ENCODE measurements at places on chromosomes 3 and 15.

DNA sequence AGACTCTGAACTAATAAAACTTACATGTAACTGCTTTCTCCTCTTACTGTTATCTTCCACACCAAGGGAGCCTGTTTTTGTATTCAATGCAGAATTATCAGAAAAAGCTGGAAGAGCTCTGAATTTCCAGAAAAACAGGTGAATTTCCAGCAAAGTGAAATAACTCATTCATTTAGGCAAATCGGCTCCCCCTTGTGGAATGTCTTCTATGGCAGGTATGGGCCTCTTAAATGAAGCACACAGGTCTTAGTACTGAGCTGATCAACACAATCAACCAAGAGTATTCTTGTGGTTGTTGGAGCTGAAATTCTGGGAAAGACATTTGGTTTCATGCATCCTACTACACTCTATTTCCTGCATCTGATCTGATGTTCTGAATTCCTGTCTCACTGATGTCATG lies 31.0 kb upstream of the PTPRG start:
- DNase-seq = no peak

DNA sequence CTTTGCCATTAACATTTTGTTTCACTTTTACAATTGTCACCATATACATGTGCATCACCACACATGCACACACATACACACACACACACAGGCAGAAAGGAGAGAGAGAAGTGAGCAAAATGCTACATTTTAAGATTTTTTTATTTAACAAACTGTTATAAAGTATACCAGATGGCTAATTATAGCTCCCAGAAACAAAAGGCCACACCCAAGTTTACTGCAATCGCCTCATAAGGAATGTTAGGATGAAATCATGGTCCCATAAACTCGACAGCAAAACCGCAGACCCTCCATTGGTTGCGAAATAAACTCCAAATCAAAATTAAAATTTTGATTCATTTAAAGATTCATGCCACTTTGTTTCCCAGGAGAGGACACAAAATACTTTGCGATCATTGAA lies 16.1 kb upstream of the C15orf61 start:
- no peak for DNase-seq

GRCh38 chr15:64337761-64338160 lies 18.2 kb downstream of the CSNK1G1 start:
- DNase-seq = no peak

GRCh38 chr3:189419683-189420082 lies 211.5 kb upstream of the TP63 start:
- DNase-seq = no peak

DNA sequence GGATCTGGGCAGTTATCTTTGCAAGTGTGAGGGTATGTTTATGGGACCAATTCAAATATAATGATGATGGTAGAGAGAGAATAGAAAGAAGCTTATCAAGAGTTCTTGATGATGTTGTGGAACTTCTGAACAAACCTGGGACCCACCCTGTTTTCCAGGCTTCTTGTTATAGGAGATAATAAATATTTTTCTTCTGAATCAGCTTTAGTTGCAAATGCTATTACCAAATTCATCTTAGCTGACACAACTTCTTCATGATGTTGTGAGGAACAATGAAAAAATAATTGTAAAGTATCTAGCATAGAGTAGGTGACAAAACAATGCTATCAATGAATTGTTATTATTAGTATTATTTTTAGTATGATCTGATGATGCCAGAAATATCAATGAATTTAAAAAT lies 43.5 kb upstream of the PTX3 start:
- DNase-seq = no peak

GRCh38 chr3:108234387-108234957 lies 12.2 kb upstream of the IFT57 start:
- DNase-seq = no peak

DNA sequence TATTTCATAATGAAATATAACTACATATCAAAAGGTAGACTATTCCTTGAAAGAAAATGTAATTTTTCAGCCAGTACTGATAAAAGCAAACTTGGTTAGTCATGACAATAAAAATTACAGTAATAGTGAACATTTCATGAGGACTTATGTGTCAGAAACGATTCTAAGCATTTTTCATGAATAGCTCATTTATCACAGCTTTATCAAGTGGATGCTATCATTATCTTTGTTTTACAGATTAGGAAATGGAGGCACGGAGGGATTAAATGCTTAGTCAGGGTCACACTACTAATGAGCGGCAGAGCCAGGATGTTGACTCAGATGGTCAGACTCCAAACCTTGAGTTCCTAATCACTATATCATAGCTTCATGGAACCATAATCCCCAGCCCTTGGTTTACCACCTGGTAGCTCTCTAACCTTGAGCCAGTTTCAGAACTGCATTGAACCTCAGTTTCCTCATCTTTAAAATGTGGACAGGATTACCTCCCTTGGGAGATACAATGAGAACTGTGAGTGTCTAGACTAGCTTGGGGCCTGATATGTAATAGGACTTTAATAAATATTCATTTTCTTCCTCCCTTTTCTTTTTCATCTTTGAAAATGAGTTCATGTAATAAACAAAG lies 85.4 kb downstream of the TNIK start:
- DNase-seq = no peak

- DNase-seq = no peak
Measured at GRCh38 chr3:160108362-160108761, 116.9 kb upstream of the C3orf80 start.

GRCh38 chr15:42594095-42594494 lies 18.7 kb downstream of the STARD9 start:
- no peak for DNase-seq

- no peak for DNase-seq
Measured at GRCh38 chr3:157420606-157421130, 16.0 kb upstream of the PTX3 start.

DNA sequence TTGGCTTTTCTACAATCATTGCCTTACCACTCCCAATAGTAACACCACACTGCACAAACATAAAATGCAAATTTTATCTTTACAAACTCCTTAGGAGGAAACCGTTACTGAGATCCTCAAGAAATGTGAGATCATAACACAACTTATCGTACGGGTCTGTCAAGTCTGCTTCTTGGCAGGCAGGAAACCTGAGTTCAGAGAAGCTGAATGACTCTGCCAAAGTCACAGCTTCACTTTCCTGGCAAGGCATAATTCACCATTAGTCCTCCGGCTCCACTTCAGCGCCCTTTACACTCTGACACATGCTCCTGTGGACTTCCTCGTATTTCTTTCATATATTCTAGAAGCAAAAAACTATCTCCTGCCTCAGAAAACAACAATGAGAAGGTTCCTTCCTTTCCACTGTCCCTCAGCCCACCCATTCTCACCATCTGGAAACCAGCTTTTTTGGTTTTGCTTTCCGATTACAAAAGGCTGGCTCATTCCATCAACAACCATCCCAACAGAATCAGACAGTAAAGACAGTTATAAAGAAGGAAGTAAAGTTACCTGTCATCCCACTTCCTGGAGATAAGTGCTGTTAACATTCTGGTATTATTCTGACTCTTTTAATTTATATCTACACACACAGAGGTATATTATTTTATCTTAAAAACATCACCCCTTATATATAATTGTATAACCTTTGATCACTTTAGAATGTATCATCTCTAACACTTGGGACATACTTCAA lies 223.4 kb downstream of the STT3B start:
- no peak for DNase-seq

GRCh38 chr15:31871887-31872281 lies 158.4 kb upstream of the CHRNA7 start:
- no peak for DNase-seq

- DNase-seq = no peak
Measured at GRCh38 chr3:25775936-25776335, 7.3 kb downstream of the NGLY1 start.

GRCh38 chr15:98760112-98760826 lies 111.9 kb downstream of the IGF1R start:
- DNase-seq = no peak

DNA sequence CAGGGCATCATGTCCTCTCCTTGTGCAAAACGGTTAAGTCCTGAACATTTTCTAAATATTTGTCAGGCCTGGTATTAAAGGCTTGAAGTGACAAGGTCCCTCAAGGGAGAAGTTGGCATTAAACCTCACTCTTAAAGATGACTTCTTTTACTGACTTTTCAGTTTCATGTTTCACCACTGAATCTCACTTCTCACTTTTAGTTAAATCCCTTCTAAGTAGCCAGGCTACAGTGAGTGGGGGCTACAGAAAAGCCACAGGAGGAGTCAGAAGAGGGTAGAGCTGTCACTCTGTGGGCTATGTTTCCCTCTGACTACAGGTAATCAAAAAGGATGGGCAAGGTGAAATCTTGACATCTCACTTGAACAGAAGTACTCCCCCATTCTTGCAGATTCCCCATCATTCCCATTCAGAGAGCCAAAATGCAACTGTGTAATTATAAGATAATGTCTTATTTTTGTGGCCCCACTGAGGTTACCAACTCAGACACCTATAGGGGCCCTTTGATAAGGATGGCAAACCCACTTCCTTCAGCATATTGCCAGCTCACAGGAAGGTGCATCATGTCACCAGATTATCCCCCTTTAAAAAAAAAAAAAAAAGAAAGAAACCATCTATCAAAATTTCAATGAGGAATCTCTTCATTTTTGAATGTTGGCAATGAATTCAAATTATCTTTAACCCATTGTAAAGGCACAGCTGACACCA lies 790.1 kb upstream of the CFAP20DC start:
- no peak for DNase-seq

DNA sequence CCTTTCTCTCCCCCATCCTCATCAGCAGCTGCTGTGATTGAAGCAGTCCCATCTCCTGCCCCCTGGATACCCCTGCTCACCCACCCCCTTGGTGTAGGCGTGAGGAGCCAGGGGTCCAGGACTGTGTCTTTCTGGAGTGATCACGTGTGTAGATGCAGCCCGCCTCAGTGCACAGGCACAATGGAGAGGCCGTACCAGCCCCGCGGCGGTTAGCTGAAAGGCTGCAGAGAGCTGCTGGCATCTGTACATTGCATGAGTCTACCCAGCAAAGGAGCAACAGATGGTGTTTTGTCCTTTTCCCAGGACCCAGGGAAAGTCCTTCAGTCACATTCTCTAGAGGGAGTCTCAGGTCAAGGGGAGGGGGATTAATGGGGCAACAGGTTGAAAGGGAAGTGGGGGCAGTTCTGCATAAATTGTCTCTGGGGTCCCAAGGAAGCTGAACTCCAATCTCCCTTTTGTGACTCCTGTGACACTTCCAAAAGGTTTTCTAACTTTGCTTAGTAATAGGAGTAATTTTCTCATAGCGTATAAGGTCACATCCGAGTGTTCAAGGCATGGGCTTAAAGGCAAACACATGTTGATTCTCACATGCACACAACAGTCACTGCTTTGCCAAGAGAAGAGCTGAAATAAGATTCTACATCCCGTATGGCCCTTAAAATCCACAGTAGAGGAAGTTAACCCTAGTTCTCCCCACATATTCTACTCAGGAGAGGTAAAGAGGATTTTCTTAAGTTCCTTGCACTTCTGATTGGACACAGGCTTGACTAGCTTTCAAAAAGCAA lies 7.1 kb downstream of the CSPG5 start:
- DNase-seq = no peak

DNA sequence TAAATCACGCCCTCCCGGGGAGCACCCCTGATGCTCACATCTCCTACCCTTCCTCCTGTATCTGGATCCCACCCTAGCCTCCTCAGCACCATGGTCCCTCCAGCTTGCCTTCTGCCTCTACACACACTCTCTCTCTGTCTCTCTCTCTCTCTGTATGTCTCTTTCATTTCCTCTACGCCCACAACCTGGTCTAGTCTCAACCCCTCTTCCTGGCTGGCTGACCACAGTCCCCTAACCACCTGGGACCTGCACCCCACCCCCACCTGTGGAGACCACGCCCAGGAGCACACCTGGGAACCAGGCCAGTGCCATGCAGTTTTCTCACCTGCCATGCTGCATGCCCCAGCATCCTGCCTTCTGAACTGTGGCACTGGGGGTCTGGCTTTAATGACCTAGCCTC lies 4.0 kb upstream of the CFAP100 start:
- no peak for DNase-seq

- DNase-seq = peak; percentile 21
Measured at GRCh38 chr15:68348081-68348480, 70.5 kb downstream of the FEM1B start.

- DNase-seq = no peak
Measured at GRCh38 chr3:24338409-24339130, 156.1 kb downstream of the THRB start.

GRCh38 chr3:15204005-15204404 lies 2.0 kb upstream of the CAPN7 start:
- DNase-seq = no peak

GRCh38 chr3:168998792-168999191 lies 664.7 kb downstream of the MECOM start:
- no peak for DNase-seq

DNA sequence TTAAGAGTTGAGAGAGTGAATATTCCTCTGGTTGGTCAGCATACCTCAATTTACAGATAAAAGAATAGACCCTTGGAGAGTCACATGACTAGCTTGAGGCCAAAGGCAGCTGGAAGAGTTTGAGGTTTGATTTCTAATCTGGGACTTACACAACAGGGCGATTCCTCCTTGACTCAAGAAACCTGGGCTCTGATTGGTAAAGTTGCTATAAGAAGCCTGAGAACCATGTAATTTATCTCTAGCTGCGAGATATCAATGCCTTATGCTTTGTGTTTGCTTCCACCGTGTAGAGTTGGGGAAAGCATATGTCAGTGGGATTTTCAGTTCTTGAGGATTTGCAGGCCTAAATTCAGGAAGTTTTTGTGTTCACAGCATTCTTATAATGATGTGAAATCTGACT lies 206.0 kb downstream of the KLHL25 start:
- no peak for DNase-seq

DNA sequence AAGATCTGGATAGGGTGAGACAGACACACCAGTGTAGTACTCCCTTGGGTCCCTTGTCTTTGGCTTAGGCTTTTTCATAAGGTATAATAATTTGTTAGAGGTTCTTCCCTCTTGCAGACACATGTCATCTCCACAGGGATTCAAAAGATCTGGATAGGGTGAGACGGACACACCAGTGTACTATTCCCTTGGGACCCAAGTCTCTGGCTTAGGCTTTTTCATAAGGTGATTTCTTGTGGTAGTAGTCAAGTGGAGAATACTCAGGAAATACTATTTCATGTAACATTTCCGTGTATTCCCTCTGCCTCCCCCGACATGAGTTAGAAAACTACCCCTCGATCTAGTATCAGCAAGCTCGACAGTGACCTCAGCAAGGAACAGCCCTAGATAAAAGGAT lies 954 bp upstream of the MAPKBP1 start:
- DNase-seq = no peak

DNA sequence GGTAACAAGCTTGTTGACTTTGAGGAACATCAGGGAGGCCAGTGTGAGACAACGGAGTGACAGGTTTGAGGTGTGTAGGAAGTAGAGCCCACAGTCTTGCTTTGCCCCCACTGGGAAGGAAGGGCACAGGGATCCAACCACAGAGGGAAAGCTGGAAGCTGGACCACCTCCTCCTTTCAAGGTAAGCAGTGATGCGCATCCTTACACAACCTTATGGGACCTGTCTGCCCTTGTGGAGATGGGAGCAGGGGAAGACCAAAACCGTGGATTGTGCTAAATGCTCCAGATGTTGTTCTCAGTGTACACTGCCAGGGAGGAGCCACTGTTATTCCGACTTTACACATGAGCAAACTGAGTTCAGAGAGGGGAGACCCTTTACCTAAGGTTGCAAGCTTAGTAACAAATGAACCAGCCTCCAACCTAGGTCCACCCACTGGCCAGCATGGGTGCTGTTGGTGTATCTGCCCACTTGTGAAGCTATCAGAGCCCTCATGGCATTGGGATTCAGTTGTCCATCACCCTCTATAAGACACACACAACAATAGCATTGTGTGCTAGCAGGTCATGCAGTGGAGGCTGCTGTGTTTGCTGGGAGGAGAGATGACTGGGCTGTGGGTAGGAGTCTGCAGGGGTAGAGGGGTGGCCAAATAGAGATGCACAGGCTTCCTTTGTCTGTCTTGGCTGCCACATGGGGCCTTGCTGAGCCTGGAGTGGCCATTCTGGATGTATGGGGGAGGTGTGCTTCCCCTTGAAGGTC lies 586 bp upstream of the LSMEM2 start:
- DNase-seq = no peak

Measured in activated CD4-positive, alpha-beta T cell treated with anti-CD3 and anti-CD28 coated beads, Interleukin-2, amount 50 U/mL, for 24 hours (primary cell).